ENCODE measurements at places on chromosomes 11 and 22.

DNA sequence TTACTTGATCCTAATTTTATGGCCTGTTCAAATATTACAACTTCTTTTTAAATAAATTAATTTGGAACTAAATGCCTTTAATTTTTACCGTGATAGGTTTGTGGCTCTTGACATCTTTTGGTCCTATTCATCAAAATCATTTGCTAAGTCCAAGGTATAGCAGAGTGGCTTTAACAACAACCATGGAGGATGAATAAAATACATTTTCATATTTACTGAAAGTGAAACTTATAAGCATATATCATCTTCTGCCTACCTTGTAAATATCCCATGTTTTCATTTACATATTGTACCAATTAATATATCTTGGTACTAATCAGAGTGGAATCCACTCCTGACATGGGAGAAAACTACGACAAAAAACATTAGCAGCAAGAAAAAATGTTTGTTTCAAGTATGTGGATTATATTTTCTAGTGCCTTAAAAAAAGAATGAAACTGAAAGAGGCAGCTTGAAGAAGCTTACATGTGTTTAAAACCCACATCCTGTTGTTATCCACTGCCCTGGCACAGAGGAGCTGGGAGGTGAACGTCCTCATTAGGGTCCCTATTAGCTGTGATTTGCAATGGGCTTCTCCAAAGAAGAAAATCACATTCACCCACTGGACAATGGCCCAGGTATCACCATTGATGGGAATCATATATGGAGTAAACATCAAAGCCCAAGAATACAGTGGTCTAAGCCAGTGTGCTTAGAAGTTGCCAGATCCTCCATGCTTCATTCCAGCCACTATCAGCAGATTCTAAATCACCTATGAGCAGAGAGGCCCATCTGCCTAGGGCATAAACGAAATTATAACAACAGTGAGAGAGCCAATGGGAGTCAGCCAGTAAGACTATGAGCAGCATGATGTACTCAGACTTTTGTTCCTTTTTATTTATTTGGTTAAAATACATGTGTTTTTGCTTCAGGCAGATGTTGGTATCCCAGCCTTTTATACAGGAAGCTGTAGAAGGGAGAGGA is 84.7 kb downstream of the MAML2 start:
- no peak for DNase-seq

GRCh38 chr22:50672471-50673230 is at the start of gene SHANK3:
Gene SHANK3, plus strand, starts transcription at chr22:50672823.
- DNase-seq, result no peak

GRCh38 chr11:128717516-128717915 is 23.6 kb downstream of the FLI1 start:
- no peak for DNase-seq

DNA sequence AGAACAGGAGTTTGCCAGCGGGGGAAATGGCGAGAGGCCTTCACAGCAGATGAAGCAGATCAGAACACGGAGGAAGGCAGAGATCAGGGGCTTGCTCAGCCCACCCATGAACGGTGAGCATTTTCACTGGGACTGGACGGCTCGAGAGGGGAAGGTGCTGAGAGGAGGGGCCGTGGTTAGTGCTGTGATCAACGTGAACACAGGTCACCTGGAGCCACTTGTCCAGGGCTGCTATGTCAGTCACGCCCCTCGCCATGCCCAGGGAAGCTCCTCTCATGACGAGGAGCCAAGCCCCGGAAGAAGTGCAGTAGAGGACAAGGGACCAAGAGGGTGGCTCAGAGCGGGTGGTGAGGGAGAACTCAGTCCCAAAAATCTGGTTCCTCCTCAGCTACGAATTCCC is 7.0 kb downstream of the PLA2G6 start:
- DNase-seq, result no peak

DNA sequence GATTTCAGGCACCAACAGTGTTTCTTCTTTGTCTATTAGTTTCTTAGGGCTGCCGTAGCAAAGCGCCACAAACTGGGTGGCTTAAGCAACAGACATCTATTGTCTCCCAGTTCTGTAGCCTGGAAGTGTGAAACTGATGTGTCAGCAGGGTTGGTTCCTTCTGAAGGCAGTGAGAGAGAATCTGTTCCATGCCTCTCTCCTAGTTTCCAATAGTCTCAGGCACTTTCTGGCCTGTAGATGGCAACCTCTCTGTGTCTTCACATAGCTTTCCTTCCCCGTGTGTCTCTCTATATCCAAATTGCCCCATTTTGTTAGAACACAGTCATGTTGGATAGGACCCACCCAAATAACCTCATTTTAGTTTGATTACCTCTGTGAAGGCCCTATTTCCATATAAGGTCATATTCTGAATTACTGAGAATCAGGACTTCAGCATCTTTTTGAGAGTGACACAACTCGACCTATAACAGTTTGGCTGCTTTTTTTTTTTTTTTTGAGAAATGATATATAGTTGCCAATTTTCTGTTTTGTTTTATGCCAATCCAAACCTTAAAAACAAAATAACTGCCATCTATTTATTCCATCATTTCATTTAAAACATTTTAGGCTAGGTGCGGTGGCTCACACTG is 108.2 kb downstream of the SLC36A4 start:
- peak; percentile 75 for DNase-seq

- peak; percentile 72 for DNase-seq
Observed at GRCh38 chr11:77080643-77081210, 14.0 kb downstream of the CAPN5 start.

- peak; percentile 64 for DNase-seq
Observed at GRCh38 chr11:17528181-17528691, 16.0 kb downstream of the USH1C start.

DNA sequence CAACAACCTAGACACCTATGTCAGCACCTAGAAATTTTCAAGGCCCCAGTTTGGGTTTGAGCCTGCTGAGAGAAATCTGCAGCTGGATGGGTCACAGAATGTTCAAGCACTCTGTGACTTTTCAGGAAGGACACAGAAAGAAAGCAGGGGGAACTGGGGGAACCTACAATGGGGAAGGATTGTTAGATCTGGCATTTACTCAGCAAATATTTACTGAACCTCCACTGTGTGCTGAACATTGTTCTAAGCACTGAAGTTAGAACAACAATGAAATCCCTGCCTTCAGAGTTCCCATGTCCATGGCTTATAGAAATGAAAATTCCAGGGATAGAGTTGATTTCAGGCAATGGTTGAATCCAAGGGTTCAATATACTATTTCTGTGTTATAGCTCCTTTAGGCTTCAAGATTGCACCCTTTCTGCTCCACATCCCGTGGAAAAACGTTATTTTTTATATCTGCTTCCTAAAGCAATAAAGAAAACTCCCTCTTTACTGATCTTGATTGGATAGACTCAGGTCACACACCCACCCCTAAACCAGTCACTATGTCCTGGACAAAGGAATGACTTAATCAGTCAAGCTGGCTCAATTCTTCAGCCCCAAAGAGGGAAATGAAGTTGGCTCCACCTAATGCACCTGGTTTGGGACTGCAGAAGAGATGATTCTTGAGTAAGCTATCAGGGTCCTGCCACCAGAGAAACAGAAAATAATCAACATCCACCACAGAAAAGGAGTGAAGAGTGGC is 95.1 kb downstream of the OR5AK2 start:
- no peak for DNase-seq

DNA sequence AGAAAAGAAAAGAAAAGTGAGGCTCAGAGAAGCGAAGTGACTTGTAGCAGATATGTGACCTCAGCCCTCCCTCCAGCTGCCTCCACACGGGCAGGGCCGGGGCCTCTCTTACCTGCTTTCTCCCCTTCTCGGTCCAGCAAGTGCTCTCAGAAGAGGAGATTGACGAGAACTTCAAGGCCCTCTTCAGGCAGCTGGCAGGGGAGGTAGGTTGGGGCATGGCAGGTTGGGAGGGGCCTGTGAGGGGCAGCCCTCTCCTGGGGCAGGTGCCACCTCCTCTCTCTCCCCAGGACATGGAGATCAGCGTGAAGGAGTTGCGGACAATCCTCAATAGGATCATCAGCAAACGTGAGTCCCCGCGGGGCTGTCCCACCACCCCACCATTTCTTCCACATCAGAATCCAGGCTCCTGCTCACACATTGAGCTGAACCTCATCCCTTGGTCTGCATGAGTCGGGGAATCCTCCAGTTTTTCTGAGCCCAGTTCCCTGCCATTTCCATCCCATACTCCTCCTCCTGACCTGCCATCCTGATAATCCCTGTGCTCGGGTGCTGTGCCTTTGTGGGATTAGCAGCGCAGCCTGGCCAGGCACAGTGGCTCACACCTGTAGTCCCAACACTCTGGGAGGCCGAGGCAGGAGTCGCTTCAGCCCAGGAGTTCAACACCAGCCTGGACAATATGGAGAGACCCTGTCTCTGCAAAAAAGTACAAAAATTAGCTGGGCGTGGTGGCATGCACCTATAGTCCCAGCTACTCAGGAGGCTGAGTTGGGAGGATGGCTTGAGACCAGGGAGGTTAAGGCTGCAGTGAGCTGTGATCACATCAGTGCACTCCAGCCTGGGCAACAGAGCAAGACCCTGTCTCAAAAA is 26.4 kb downstream of the CAPN1 start:
- DNase-seq, result no peak

GRCh38 chr11:12329169-12329568 is 48.2 kb upstream of the PARVA start:
- DNase-seq, result no peak

GRCh38 chr11:130600139-130600538 is 151.7 kb downstream of the ADAMTS15 start:
- DNase-seq, result no peak

- DNase-seq, result peak; percentile 8
Observed at GRCh38 chr11:58927393-58928106, 11.7 kb upstream of the GLYATL1 start.

DNA sequence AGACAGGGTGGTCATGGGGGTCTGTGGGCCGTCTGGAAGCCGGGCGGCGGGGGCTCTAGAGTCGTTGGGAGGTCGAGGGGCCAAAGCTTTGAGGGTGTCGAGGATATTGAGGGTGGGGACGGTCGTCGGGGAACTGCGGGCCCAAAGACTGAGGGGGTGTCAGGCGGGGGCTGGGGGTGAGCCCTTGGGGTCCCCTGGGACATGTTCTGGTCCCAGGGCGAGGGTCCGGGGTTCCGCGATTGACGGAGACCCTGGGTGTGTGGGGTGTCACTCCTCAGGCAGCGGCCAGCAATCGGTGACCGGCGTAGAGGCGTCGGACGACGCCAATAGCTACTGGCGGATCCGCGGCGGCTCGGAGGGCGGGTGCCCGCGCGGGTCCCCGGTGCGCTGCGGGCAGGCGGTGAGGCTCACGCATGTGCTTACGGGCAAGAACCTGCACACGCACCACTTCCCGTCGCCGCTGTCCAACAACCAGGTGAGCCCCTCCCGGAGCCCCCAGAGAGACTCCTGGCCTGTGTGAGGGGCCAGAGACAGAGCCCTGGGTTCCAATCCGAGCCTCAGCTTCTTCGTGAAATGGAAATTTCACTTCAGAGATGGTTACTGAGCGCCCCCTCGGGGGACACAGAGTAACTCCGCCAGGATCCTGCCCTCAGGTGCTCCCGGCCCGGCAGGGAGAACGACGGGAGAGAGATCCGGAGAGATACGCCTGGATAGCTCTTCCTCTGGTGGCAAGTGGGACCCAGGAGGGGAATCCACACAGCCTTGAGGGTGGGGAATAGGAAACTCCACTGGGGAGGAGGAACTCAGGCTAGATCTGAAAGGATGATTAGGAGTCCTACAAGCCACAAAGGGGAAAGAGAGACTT is 714 bp downstream of the SDF2L1 start:
- DNase-seq, result peak; percentile 81

GRCh38 chr11:131957875-131958274 is 587.5 kb downstream of the NTM start:
- DNase-seq, result no peak

GRCh38 chr11:58004664-58005063 is 19.0 kb upstream of the OR9Q1 start:
- DNase-seq, result no peak

- DNase-seq, result no peak
Observed at GRCh38 chr22:23565305-23565914, 14.7 kb downstream of the IGLL1 start.

DNA sequence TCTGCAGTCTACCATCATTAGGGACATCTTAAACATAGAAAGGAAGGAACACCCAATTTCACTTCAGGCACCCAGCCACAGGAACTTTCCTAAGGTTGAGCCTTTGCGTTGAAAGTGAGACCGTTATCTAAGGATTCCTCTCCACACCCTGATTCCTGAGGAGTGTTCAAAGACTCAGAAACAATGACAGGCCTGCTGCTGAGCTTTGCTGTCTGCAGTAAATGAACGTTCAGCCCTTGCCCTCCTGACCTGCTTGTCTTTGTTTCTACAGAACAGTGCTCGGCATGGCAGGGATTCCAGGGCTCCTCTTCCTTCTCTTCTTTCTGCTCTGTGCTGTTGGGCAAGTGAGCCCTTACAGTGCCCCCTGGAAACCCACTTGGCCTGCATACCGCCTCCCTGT is 7.0 kb downstream of the PRSS23 start:
- DNase-seq, result no peak

DNA sequence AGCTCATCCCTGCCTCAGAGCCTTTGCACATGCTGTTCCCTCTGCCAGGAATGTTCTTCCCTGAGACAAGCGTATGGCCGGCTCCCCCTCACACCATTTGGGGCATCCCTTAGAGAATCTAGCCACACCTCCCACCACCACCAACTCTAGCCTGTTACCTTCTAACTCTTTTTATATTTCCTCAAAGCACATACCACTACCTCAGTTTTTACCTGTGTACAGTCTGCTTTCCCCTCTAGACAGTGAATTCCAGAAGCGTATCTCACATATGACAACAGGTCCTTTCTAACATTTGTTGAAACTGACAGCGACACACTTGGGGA is 75.1 kb upstream of the ARFGAP3 start:
- DNase-seq, result no peak

DNA sequence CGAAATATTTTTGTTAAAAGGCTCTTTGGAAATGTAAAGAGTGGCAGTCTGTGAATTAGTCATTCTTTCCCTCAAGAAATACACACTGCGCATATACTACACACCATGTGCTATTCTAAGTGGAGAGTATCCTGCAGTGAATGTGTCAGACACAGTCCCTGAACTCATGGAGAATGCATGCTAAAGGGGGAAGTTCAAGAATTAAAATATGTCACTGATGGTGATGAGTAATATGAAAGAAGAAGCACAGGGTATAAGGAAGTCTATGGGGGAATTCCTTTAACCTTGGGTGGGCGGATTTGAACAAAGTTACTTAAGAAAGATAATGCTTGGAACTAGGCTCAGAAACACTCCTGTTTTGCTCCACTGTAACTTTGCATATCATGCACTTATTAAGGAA is 153.0 kb downstream of the LRRC4C start:
- DNase-seq, result peak; percentile 65

GRCh38 chr11:107505647-107506225 is 48.1 kb upstream of the CWF19L2 start:
- no peak for DNase-seq

All from suppressor macrophage treated with lipopolysaccharide for 1 hour (primary cell).